ENCODE measurements at places on chromosomes 1 and 21.

DNA sequence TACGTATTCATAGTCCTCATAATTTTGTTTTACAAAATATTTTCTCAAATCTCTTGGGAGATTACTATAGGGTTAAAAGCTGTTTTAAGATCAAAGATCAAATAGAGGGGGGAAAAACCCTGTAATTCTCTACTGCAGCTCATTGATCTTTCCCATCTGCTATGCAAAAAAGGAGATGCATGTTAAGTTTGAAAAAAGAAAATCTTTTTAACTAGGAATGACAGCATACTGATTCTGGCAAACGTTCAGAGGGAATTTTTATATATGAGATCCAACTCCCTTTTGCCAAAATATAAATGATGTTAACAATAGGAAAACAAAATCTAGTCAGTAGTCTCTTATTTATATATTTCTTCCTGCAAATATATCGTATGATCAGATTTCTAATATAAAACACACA is 69.1 kb downstream of the SMYD3 start:
- no peak for DNase-seq

GRCh38 chr21:25578056-25578961 is 29.0 kb downstream of the MRPL39 start:
- DNase-seq: no peak

DNA sequence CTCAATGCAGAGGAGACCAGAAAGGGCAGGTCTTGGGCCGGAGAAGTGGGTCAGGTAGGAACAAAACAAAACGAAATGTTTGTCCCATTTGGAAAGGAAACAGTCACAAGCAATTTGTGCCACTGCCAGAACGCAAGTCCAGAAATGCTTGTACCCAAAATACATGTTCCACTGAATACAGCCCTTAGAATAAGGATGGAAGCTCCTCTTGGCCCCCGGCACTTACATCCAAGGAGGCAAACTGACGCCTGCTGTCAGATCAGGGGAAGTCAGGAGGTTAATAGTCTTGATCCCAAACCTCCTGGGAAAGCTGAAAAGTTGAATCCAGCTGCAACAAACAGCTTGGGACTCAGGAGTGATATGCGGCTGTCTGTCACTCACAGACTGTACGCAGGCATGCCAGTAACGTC is 75.9 kb upstream of the GALNT2 start:
- no peak for DNase-seq

DNA sequence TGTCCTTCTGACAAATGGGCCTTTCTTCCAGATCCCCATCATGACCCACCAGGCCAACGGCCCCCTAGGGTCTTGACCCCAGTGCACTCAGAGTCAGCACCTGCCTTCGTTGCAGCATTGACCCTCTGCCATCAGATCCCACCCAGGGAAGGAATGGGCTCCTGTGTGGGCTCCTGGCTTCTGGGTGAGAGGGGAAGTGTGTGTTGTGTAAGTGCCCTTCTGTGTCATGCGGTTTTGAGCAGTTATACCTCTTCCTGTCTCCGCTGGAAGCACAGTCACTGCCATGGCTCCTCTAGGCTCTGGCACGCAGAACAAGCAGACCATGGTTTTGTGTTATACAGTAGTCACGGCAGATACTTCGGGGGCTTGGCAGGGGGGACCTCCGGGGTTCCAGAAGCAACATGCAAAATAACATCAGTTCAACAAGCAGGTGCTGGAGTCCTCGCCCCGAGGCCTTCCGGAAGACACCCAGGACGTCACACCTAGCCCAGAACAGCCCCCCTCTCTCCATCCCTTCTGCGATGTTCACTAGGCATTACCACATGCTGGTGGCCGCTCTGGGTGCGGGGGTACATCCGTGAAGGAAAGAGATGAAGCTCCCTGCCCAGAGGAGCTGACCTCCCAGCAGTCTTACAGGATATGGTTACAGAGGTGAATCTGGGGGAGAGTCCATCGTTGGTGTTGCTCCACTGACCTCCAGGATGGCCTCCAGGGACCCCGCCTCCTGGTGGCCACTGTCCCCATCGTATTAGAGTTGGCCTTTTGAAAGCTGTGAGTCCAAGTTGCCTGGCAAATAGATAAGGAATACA is 17.4 kb upstream of the KCNAB2 start:
- DNase-seq: no peak

DNA sequence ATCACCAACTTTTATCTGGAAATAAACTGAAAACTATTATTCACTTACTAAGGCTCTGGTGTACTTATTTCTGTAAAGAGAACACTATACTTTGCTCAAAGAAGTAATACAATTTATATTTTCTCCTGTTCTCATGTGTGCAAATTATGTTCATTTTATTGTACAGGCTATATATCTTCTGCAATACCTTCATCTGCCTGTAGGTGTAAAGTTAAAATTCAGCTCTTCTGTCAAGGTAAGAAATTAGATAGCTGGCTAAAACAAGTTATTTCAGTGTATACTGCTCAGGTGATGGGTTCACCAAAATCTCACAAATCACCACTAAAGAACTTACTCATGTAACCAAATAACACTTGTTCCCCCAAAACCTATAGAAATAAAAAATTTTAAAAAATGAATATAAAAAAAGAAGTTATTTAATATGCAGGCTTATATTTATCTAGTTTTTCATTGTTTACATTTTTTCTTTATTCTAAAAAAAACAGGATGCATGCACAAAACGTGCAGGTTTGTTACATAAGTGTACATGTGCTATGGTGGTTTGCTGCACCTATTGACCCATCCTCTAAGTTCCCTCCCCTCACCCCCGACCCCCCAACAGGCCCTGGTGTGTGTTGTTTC is 81.5 kb downstream of the PTGER3 start:
- no peak for DNase-seq

DNA sequence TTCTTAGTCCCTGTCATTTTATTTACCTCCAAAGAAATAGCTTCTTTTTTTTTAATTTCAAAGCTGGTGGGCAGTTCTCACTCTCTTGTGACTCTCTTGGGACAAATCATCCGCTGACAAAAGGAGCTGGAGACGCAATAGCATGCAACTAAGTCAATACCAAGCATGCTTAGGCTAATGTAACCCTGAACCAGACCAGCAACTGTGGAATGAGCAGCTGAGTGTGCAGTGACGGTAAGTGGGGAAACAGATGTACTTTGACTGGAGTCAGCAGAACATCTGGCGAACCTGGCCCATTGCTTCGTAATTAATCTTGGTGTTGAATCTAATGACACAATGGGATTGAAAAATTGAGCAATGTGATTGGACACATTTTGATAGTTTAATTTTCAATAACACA is 280.7 kb upstream of the PLXNA2 start:
- DNase-seq: no peak

DNA sequence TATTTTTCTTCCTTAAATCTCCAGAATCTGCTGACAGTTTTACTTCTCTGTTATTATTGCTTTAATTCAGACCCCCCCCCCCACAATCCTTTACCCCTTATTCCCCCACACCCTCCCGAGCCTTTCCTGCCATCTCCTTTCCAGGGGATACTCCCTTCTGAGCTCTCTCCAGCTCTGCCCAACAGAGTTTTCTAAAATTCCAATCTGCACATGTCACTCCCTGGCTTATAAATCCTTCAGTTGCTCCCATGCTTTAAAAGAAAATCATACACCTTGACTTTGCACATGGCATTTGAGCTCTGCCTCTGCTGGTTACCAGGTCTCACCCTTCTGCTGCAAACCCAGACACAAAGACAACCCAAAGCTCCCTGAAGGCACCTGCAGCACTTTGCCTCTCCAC is 11.7 kb upstream of the EPS8L3 start:
- no peak for DNase-seq

DNA sequence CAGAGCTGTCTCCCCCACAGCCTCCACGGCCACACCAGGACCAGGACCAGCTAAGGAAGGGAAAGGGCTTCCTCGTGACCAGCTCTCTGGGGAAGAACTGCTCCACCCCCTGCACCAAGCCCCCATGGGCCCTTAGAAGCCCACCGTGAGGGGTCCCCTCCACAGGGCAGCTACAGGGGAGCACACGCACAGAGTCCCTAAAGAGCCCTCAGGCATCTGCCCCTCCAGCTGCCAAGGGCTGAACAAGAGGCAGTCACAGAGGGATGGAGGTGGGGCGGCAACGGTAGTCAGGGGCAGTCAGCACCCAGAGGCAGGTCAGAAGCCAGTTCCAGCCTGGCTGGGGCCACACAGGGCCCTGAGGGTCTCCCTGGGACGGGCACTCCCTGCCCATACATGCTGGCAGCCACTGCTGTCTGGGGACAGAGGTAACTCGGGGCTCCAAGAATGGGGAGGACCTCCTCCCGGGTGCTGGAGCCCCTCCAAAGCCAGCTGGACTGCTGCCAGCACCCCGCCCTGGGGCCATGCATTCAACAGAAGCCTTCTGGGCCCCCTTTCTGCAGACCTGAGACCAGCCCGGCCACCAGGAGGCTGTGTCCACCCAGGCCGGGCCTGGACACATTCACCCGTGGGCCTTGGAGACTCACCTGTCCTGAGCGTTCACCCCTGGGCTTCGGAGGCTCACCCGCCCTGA is 18.7 kb downstream of the SLC19A1 start:
- DNase-seq: peak; percentile 49

DNA sequence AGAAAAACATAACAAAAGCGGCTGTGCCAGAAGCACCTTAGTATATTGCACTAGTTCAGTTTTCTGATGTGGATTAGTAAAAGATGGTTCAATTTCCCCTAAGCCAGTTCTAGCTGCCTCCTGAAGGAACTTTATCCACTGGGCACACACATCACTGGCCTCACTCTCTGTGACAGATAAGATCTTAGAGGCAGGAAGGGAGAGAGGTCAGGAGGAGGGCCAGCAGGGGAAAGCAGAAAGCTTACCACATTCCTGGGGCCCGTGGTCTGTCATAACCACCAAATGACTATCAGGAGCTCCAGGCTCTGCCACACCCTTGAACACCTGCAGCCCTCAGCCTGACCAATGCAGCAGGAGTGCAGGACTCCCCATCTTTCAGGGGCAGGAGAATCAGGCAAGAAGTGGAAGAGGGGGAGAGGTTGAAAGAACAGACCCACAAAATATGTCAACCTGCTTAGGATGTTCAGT is 37.8 kb downstream of the LRRC71 start:
- no peak for DNase-seq

All from sciatic nerve (tissue), 2 donors.